Activated CD4-positive, alpha-beta memory T cell treated with anti-CD3 and anti-CD28 coated beads, Interleukin-2, amount 10 ng/mL, durations not matched to agents 7 days and 5 days (primary cell): ENCODE measurements at places on chromosomes 2 and 18. TPM values are rescaled to one million over a fixed set of nuclear protein-coding genes. Genes with fewer than 3 reads are reported as not detected.

CABYR gene
- total RNA-seq, result 0.95 TPM

DNA sequence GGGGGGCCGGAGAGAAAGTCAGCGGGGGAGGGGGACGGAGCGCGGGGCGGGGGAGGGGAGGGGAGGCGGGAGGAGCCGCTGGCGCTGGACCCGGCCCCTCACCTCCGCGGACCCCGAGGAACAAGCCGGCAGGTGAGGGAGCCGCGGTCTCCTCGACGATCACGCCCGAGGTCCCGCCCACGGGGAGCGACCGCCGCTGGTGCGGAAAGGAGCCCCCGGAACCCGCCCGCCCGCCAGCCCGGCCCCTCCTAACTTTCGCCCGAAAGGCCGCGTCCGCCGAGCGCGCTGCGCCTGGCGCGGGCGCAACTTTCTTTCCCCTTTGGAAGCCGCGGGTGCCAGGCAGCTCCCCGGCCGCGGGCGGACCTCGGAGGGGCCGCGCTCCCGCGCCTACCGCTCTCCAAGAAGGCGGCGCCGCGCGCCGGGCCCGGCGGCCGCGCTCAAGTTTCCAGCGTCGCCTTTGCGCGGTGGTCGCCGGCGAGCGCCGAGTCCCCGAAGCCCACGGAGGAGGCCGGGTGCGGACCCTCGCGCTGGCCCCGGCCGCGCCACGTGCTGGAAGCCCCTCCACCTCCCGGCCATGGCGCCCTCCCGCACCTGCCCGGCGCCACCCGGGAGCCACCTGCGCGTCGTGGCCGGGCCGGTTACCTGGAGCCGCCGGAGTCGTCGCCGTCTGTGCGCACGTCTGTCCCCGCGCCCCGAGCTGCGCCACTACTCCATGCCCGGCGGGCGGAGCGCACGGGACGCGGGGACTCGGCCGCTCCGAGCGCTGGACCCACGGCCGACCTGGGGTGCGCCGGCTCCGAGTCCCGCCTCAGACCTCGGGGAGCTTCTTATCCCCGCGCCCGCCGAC, at the start of gene ALKAL2:
TSS of gene ALKAL2 (minus strand) at position 181 of the 847 bp plus-strand sequence. CDS start 256 bp downstream, outside the sequence.
- peak within 1 kb of the TSS; percentile 13 for H3K4me3 ChIP-seq
- H3K36me3 ChIP-seq, result no peaks in the 10 kb centered on the region
- no peak within 1 kb of the TSS for H3K27ac ChIP-seq

DNA sequence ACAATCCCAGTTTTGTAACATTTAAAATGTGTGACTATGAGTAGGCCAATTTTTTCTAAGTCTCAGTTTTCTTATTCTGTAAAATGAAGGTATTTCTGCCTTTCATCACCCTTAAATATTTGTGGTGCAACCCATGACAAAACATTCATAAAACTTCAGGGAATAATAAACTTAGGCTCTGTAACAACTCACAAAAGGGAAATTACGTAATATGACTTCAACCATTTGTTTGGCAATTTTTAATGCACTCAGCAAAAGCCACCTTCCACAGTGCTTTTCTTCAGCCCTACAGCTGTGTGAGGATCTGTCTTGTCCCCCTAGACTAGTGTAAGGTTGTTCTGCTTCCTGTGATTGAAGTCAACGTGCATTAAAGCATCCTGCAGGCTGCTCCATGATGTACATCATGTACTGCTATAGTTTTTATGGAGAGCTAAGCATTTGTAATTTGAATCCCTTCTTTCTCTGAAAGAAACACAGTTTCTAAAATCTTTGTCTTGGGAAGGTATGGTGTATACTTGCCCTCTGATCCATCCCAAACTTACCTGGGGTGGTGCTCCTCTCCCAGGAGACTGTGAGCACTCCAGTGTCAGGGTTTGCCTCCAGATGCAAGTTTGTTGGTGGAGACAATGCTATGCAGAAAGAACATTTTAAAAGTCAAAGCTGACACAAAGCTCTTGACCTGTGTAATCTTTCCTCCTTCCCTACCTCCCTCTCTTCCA, 39.1 kb downstream of the FN1 start:
- no peaks in the 10 kb centered on the region for H3K36me3 ChIP-seq
- no peaks in the 10 kb centered on the region for H3K4me1 ChIP-seq
- H3K27me3 ChIP-seq, result peaks cover 4% of the 10 kb centered on the region
- no peak overlapping the region for H3K4me3 ChIP-seq
- H3K27ac ChIP-seq, result no peak overlapping the region

CHAC2 gene
- total RNA-seq, result 10.3 TPM

FAP gene
- not detected for total RNA-seq

MC4R gene
- total RNA-seq, result not detected

- H3K27ac ChIP-seq, result no peak overlapping the region
- H3K27me3 ChIP-seq, result no peaks in the 10 kb centered on the region
- no peaks in the 10 kb centered on the region for H3K36me3 ChIP-seq
- peaks cover 3% of the 10 kb centered on the region for H3K4me1 ChIP-seq
- H3K4me3 ChIP-seq, result no peak overlapping the region
- no peak for DNase-seq
Observed at GRCh38 chr2:30348825-30349224, 98.2 kb upstream of the LCLAT1 start.
